ENCODE measurements at places on chromosomes 3 and 15.

- DNase-seq = no peak
These were observed 59.7 kb downstream of the RGMA start for GRCh38 chr15:93029214-93029835.

DNA sequence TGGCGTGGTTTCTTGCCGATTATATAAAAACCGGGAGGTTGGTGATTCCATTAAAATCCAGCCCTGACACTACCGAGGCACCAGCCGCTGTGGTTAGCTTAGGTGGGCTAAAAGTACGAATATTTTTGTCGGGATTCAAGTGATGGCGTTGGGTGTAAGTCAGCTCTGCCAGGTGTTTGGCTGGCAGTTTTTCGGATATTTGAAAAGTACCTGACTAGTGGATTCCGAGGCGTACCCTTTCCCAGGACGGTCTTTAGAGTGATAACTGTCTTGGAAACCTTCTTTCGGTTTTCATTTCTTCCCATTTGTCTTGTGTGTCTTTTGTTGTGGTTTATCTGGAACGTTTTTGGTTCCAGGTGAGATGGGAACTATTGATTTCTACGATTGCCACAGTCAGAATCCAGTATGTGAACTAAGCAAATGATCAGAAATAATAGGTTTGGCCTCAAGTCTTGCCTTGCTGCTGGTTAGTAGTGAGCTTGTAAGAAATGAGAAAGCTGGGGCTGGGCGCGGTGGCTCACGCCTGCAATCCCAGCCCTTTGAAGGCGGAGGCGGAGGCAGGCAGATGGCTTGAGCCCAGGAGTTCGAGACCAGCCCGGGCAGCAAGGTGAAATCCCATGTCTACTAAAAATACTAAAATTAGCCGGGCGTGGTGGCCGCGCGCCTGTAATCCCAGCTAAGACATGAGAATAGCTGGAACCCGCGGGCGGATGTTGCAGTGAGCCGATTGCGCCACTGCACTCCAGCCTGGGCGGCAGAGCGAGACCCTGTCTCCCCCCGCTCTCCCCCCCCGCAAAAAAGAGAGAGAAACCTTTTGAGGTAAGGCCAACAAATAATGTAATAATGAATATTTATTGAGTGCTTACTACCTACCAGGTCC, 1.4 kb downstream of the FYTTD1 start:
- DNase-seq = no peak

DNA sequence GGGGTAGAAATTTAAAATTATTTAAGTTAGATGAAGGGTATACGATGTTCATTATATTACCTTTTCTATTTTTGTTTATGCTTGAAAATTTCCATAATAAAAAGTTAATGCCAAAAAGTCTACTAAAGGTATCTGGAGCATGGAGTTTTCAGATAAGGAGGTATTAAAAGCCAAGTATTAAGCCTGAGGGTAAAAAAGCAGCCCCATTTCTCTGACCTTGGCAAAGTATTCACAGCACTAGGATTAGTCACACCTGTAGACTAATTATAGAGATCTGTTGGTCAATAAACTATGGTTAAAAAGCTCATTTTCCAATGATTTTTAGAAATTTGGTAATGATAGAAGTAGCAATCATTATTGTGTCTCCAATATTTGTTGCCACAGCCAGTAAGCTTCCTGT, 23.1 kb downstream of the XRN1 start:
- no peak for DNase-seq

DNA sequence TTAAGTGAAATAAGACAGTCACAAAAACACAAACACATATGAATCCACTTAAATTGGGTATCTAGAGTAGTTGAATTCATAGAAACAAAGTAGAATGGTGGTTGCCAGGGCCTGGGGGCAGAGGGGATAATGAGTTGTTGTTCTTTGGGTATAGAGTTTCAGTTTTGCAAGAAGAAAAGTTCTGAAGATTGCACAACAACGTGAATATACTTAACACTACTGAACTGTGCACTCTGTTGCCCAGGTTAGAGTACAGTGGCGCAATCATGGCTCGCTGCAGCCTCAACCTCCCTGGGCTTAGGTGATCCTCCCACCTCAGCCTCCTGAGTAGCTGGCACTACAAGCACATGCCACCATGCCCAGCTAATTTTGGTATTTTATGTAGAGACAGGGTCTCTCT, 14.9 kb downstream of the GRAMD2A start:
- no peak for DNase-seq

GRCh38 chr15:51765751-51766150, 14.4 kb downstream of the TMOD2 start:
- no peak for DNase-seq

GRCh38 chr15:71411538-71412482, 296.5 kb downstream of the THSD4 start:
- DNase-seq = no peak

GRCh38 chr15:75468913-75469598, 17.6 kb upstream of the SIN3A start:
- no peak for DNase-seq

All from NCI-H1694 (cell line).